ENCODE measurements at places on chromosomes 7 and 10. TPM values are rescaled to one million over a fixed set of nuclear protein-coding genes. Genes with fewer than 3 reads are reported as not detected.

GRCh38 chr7:131503639-131504038 lies 52.8 kb downstream of the PODXL start:
- DNase-seq: no peak

GRCh38 chr10:48306870-48307710 lies 613 bp downstream of the MAPK8 start:
- peak; percentile 63 for DNase-seq

- peak; percentile 79 for DNase-seq
Measured at GRCh38 chr7:46713868-46714596, 793.0 kb upstream of the IGFBP3 start.

DNA sequence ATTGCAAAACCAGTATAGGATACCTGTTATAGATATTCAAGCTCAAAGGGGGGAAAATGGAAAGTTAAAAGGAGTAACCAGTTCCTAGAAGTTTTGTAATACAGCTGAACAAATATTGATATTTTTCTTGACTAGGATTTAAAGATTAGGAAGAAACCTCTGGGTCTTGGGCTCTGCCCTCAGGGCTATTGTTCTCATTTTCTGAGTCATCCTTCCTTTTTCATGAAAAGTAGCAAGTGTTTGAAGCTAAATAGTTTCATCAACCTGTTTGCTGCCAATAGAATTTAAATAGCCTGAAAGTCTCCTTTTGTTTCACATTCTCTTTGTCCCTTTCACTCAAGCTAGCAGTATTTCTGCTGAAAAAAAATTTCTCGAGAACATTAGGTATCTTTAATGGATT lies 1061.1 kb upstream of the GHITM start:
- DNase-seq: no peak

GRCh38 chr10:30500963-30501504 lies 67.0 kb downstream of the MAP3K8 start:
- DNase-seq: no peak

DNA sequence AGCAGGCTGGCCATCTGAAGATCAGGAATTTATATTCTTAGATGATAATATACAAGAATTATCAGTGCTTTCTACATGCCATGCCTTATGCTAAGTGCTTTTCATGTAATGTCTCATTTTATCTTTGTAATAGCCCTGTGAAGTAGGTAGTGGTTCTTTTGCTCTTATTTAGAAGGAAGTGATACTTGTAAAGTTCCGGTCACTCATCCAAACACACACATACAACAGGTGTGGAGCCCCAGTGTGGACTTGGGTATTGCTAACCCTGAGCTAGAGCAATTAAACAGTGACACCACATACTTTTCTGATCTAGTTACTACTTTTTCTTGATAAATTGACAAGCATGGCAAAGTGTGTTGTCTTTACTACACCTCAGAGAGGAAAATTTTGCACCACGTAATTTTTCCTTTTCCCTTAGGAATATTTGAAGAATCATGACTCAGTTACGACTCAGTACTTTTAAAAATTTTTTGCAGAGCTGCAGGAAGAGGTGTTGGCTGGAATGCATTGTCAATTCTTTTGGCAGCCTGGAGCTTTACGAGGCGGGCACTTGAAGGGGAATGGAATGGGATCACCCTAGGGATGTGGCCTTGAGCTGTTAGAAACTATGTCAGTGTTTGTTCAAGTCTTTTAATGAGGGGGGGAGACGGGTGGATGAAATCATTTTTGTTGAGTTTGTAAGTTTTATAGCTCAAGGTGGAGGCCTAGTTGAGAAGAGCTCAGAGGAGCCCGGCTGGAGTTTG lies 212.5 kb upstream of the CELF2 start:
- no peak for DNase-seq

TRIM74 gene
- 1.8 TPM for total RNA-seq

- DNase-seq: no peak
Measured at GRCh38 chr10:83357004-83357403, 782.3 kb upstream of the GHITM start.

UNCX gene
- total RNA-seq: not detected

OR6V1 gene
- not detected for total RNA-seq

GRCh38 chr7:142632271-142633134 lies 116.8 kb upstream of the PRSS1 start:
- DNase-seq: peak; percentile 79

GRCh38 chr10:132820056-132820455 lies 34.1 kb upstream of the NKX6-2 start:
- no peak for DNase-seq

DNA sequence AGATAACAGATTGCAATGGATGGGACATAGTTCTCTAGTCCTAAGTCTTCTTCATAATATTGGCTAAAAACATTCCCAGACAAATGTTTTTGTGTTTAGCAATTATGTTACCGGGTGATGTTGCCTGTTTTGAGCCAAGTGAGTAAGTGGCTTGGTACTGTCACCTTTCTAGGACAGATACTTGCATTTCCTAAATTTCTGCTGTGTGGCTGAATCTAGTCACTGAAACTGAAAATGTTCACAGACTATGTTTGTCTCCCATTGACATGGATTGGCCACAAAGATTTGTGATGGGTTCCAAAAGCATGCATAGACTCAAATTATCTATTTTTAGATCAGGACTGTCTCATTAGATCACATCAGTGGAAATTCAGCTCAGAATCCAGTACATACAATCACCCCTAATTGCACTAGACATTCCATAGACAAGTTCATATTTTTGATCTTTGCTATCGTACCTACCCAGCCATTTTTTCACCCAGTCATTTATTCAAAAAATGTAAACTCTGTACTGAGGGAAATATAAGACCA lies 1222.1 kb upstream of the AUTS2 start:
- DNase-seq: no peak

GRCh38 chr10:118882741-118883140 lies 128.0 kb upstream of the CACUL1 start:
- no peak for DNase-seq

ATOH7 gene
- 2.6 TPM for total RNA-seq

- DNase-seq: no peak
Measured at GRCh38 chr7:128946936-128947830, 9.5 kb downstream of the IRF5 start.

DNA sequence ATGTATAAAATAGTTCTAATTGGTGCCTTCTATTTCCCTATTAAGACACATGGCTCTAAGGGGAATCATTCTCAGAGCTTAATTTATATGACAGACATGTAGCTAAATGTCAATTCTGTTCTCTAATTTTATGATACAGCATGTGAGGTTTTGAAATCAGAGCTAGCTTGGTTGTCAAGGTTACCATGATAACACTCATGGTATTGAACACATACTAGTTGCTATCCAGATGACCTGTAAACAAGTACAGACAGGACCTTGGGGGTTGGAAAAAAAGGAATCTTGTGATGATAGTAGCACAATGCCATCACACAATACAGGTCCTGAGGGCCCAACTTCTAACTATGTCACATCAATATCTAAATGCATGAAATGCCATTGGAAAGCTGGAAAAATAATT lies 49.2 kb downstream of the RHOBTB1 start:
- DNase-seq: no peak

DNA sequence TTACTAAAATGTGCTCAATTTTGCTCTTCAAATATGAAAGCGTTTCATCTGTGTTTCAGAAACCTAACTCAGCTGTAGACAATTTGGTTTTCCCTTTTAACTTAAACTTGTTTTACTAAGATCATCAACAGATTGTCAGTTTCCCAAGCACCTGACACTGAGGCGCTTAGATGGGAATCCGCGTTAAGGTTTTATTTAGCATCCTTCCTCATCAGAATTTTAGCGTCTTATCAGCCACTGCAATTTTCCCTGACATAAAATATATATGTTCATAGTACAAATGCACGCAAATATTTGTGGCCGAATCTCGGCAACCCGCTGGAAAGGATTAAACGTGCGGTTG lies 1.2 kb downstream of the SGCE start:
- no peak for DNase-seq

DNA sequence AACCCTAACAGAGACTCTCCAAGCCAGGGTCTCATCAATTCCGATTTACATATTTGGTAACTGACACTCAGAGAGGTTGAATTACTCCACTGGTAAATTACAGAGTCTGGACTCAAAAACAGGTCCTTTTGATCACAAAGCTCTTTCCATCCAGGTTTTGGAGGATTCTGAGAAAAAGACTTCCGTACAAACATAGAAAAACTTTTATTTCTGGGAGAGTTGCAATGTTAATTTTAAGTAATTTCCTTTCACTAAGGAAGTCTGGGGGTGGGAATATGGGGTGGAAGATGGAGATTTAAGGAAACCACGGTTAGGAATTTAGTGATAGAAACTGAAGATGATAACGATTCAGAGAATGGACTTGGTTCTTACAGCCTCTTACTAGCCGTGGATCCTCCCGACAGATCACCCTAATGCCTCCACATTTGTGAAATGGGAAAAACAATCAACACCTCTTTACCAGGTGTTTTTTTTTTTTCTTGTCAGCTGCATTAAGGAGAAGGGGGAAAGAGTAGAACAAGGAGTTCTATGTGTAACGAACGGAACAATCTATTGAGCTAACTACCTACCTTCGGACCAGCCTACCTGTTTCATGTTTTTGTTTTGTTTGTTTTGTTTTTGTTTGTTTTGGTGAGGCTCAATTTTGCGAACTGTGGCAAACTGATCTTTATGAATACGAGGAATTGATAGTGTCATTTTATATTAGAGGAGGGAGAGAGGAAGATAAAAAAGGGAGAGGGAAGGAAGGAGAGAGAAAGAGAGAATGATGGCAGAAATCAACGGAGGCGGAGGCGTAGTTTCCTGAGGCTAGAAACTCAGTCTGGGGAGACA lies 1.7 kb upstream of the RBM20 start:
- no peak for DNase-seq

DNA sequence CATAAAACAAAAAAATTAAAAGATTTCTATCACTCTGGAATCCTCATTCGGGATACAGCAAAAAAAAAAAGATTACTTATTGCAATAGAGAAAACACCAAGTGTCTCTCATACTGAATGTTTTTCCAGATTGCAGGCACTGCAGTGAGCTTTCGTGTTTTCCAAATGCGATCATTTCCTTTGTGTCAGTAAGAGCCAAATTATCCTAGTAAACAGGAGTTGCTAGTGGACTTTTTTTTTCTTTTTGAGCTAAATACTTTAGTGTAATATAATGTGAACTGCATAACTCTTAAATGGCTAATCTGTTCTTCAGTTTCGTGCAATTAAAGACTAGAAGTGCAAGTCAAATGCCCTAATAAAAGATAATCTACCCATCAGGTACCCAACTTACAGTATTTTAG lies 44.4 kb upstream of the TOMM7 start:
- DNase-seq: no peak

GRCh38 chr7:108660465-108660864 lies 90.8 kb downstream of the DNAJB9 start:
- no peak for DNase-seq

GRCh38 chr10:132113206-132113605 lies 47.5 kb downstream of the JAKMIP3 start:
- peak; percentile 22 for DNase-seq

ANKRD26 gene
- total RNA-seq: 40.4 TPM

ZNF22 gene
- 8.2 TPM for total RNA-seq

SPDYE16 gene
- total RNA-seq: 1.7 TPM

DNA sequence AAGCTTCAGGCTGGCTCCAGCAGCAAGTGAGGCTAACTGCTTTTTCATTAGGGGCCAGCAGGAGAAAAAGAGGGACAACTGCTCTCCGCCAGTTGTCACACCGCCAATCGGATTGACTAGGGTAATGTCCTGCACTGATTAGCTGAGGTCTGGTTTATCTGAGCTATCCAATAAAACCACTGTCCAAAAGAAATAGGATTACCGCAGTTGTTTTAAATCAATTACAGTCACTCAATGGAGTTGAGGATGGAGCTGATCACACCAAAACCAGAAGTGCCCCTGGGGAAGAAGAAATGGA lies 351.4 kb upstream of the NPVF start:
- no peak for DNase-seq

DNA sequence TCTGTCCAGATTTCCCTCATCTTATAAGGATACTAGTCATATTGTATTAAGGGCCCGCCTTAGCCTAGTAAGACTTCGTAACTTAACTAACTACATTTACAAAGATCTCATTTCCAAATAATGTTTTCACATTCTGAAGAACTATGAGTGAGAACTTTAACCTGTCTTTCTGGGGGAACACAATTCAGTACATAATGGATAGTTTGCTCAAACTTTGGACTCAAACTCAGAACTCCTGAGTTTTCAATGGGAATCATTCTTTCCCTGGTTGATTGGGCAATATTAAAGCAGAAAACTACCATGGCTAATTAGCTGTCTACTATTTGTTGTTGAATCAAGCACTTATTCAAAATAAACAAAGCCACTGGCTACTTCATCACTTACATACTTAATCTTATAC lies 522.9 kb downstream of the REEP3 start:
- no peak for DNase-seq

DNA sequence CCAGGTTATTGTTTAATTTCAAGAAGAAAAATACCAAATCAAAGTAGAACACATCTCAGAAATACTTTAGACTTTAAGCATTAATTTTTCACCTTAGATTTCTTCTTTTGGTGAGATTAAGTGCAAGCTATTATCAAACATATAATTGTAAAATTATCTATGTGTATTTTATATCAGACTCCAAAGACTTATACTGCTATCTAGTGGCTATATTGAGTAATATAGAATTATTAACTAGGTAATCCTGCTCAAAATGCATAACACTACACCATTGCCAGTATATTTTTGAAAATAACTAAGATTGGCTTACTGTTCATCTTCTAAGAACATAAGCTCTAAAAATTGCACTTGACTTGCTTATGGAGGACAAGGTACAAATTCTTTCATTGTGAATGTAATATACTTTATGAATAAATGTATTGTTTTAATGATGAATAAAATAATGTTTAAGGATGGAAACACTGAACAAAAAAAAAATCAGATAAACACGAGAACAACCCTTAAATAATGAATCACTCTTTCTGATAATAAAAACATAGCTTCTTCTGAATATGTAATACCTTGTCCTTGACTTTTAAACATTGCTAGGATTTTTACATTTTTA lies 86.7 kb upstream of the GNAI1 start:
- no peak for DNase-seq

DNA sequence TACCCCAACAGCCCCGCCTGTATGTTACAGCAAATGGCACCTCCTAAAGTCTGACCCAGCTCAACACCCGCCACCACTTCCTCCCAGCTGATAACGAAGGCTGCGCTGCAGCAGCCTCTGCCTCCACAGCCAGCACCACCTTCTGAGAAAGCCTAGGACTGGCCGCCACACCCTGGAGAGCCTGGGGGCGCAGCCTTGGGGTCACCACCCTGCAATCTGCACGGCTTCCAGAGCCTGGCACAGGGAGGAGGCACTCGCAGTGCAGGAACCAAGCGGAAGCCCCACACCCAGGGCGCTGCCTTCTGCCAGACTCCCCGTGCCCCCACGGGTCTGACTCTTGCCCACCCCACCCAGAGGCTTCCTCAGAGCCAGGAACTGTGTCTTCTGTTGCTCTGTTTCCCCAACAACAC lies 112.5 kb downstream of the MAD1L1 start:
- DNase-seq: no peak

- no peak for DNase-seq
Measured at GRCh38 chr10:60521974-60522405, 132.3 kb upstream of the ANK3 start.

All from Peyer's patch (tissue), 4 donors.